Activated naive CD4-positive, alpha-beta T cell treated with Interleukin-2 at 50 U/mL for 16 hours (primary cell): ENCODE measurements at places on chromosomes 5 and 9.

GRCh38 chr9:33101104-33101951 is 24.9 kb upstream of the SMU1 start:
- DNase-seq, result no peak

- DNase-seq, result no peak
Measured at GRCh38 chr9:115849679-115850412, 303.7 kb upstream of the PAPPA start.

GRCh38 chr9:8473244-8474020 is 673.9 kb upstream of the DMAC1 start:
- DNase-seq, result no peak

DNA sequence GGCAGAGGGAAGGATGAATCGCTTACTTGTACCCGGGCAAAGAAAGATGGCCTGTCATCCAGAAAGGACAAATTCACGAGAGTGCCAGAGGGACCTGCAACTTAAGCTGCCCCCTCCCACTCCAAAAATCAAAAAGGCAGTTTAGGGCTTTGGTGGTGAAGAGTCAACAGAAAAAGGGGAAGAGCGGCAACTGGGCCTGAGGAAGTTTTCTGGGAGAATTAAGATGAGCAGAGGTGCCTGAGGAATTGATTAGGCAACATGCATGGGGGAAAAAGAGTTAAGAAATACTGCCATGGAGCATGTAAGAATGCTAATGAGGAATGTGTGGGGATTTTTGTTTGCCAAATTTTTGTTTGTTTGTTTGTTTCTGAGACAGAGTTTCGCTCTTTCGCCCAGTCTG is 1.8 kb upstream of the ACTL7B start:
- DNase-seq, result no peak

GRCh38 chr5:57529864-57530263 is 47.3 kb upstream of the ACTBL2 start:
- no peak for DNase-seq

- DNase-seq, result no peak
Measured at GRCh38 chr9:73137914-73138313, 13.8 kb upstream of the ANXA1 start.

DNA sequence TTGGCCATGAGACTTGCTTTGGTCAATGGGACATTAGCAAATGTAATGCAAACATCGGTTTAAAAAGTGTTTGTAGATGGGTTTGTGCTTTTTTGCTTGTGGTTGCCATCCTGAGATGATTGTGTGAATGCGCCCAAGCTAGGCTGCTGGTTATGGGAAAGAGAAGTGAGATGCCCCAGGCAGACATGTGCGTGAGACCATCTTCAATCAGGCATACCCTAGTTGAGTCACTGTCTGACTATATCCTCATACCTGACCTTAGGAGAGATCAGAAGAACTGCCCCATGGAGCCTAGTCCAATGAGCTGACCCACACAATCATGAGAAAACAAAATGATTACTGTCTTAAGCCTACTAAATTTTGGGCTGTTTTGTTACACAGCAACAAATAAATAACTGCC is 36.8 kb upstream of the ZNF608 start:
- DNase-seq, result no peak

DNA sequence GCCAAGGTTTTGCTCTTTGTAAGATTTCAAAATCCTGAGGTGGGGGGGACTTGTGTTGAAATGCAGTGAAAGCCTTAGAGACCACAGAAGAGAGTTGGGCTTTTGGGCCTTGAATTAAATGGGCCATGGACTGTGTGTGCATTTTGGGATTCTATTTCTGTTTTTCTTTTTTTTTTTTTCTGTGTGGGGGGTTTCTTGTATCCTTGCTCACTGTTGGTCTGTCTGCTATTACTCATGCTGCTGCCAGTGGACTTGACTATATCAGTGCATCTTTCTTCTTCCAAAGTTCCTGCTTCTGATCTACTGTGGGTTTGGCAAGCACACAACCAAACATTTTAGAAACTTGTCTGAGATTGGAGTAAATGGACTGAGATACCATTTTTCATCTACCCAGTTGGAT is 344.9 kb downstream of the ARL15 start:
- DNase-seq, result no peak

DNA sequence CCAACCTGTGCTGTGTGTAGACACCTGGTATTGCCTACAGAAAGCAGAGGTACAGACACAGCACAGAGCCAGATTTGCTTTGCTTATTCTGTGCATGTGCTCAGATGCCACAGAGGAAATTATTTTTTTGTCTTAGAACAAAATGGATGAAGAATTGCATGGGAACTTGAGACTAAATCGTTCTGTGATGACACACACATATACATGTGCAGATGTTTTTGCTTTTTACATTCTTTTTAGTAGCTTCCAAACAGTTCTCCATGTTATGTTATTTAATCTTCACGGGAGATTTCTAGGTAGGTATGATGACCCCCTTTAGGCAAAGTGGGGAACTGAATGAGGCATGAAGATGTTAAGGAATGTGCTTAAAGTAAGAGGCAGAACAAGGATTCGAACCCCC is 221.5 kb upstream of the PANK3 start:
- no peak for DNase-seq

DNA sequence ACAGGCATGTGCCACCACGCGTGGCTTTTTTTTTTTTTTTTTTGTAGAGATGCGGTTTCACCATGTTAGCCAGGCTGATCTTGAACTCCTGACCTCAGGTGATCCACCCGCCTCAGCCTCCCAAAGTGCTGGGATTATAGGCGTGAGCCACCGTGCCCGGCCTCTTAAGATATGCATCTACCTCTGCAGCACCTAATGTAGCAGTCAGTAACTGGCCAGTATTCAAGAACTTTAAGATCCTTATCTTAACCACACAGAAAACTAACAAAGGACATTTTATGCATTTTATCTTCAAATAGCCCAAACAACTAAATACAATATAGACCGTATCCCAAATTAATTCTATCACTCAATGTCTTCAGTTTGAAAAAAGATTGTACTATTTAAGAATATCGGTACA is 618.7 kb downstream of the TLE1 start:
- DNase-seq, result no peak

GRCh38 chr5:138832218-138832617 is 42.9 kb downstream of the LRRTM2 start:
- DNase-seq, result no peak

DNA sequence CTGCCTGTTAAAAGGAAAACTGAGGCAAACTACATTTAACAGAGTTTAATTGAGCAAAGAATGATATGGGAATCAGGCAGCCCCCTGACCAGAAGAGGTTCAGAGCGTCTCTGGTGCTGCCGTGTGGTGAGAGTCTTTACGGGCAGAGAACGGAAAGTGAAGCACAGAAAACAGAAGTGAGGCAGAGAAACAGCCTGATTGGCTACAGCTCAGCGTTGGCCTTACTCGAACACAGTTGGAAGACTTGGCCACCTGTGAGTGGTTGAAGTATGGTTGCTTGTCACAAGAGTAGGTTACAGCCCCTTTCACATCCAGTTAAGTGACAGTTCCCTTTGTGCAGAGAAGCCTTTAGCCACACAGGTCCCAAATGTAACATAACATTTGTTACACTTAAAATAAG is 16.9 kb upstream of the FBP1 start:
- peak; percentile 35 for DNase-seq

DNA sequence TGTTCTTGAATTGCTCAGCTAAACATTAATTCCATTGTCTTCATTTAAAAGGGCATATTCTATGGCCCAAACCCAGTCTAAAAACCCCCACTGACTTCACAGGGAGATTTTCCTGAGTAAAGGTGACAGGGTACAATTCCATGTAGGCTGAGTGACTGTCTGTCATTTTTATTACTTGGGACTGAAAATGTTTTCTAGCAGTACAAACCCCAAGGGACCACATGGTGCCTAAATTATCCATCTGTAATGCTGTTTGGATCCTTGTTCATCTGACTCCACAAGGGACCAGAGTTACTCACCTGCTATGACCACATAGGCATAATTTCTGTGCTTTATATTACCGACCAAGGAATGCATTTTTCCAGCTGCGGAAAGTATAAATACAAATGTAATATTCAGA is 349.1 kb downstream of the ZNF608 start:
- no peak for DNase-seq

DNA sequence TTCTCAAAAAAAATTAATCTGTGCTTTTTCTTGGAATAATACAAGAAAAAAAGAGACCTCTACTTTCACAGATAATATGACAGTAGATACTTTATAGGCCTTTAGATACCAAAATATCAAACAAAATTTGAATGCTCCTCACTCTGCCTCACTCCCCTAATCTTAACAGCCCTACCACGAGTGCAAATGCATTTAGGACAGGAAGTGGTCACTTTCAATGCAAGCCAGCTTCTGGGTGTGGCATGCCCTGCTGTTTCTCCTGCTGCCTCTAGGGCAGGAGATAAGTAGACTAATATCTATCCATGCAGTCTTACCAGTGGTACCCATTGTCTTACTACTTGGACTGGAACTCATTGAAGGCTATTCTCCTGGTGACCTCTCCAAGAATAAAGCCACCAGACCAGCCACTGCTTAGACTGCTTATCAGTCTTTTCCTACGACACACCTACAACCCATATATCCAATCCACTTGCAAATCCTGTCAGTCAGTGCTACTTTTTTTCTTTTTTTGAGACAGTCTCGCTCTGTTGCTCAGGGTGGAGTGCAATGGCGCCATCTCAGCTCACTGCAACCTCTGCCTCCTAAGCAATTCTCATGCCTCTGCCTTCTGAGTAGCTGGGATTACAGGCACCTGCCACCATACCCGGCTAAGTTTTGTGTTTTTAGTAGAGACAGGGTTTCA is 23.0 kb downstream of the FRRS1L start:
- no peak for DNase-seq

DNA sequence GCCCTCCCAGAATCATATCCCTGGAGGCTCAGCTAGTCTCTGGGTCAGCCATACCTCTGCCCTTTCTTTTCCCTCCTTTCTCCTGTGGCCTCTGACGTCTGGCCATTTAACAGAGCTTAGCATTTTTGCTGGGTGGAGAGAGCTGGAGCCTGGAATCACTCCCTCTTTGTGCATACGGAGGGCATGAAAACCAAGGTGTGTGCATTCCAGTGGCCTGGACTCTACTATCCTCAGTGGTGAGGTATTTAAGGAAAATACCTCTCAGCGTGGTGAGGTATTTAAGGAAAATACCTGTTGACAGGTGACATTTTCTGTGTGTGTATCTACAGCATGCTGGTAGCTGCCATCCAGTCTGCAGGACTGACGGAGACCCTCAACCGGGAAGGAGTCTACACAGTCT is 27.5 kb downstream of the TGFBI start:
- no peak for DNase-seq

DNA sequence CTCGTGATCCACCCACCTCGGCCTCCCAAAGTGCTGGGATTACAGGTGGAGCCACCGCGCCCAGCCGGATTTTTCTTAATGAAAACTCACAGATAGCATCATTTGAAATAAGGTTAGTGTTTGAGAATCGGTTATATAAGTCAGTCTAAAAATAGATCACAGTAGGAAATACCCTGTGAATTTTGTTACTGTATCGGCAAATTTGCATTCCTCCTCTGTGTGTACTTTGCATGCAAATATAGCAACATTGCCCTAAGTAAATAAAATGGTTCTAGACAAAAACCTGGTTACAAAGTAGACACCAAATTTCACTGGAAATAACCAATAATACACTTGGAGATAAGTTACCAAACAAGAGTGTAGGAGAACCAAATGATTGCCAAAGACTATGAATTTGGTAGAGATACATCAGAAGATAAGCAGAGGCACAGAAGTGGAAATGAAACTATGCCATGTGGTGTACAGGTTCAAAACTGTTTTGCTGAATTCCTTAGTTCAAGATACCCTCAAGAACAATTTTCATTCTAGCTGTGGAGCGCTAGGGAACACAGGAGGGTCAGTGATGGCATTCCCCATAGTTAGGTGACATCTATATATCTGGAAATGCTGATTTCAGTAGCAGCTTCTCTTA is 58.1 kb downstream of the ICE1 start:
- no peak for DNase-seq
